ENCODE measurements at places on chromosomes 2 and 18.

GRCh38 chr2:143955401-143956065 lies 564.4 kb downstream of the ZEB2 start:
- no peak for DNase-seq

GRCh38 chr2:239507576-239508258 lies 106.9 kb upstream of the HDAC4 start:
- no peak for DNase-seq

- DNase-seq = no peak
Measured at GRCh38 chr18:37552286-37552685, 13.3 kb downstream of the CELF4 start.

DNA sequence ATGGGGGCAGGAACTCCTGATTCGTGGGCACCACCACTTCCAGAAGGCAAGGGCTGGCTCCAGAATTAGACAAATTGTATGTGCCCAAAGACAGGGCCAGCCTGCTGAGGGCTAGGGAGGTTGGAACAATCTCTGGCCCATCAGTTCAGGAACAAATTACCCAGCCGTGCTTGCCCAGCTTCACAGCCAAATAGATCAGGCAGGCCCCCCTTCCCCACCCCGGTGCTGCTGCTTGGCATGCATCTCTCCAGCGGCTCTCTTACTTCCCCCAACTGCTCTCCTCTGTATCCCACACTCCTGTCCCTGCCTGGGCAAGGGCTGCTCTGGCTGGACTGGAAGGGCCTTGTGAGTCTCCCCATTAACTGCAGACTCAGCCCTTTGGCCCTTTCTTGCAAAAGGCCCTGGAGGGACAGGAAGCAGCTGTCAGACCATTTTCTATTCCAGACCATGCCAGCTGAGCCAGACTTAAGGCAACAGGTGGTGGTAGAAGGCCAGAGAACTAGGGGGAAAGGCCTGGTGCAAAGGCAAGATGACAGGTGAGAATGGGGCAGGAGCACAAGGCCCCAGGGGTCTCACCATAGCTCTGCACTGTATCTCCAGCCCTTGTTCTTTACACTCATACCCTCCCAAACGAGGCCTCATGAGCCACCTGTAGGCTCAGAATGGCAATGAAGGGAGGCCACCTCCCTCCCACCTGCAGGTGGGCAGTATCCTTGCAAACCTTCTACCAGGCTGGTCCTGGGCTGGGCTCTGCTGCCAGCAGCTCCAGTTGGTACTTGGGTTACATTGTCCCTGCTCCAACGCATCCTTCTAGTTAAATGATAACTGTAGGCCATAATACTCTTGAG lies 30.7 kb upstream of the ACAA2 start:
- DNase-seq = no peak

- DNase-seq = no peak
Measured at GRCh38 chr2:15127876-15128275, 433.3 kb downstream of the NBAS start.

DNA sequence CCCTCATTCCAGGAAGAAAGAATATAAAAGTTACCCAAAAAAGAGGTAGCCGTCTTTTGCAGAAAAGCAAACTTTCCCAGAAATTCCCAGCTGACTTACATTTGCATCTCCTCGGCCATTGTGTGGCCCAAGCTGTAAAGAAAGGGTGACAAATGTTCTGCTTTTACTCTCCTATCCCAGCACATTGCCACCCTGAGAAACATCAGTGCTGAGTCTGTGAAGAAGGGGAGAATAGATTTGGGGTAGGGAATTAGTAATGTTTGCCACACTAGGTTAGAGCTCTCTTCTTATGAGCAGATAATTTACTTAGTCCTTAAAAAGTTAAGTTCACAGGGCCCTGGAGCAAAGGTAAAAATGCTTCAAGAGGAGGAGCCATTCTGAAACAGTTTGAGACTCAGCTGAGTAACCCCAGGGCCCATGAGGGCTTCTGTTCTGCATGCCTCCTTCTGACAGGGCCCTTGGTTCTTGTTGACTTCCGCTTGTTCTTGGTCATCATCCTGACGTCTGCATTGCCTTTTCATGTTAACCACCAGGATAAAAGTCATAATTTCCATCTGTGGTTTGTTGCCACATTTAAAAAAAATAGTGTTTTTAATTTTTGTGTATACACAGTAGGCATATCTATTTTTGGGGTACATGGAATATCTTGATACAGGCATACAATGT lies 550.7 kb downstream of the RNF144A start:
- DNase-seq = peak; percentile 70
